ENCODE measurements at places on chromosomes 11 and 22.
A peak's percentile ranks its signal among the peaks of the same experiment; 100 is the strongest.

- H3K4me1 ChIP-seq, result peaks cover 4% of the 10 kb centered on the region
- no peak overlapping the region for H3K27ac ChIP-seq
- no peak overlapping the region for H3K4me3 ChIP-seq
- H3K36me3 ChIP-seq, result no peaks in the 10 kb centered on the region
These were observed 217.3 kb upstream of the ARHGAP42 start for GRCh38 chr11:100469835-100470234.

DNA sequence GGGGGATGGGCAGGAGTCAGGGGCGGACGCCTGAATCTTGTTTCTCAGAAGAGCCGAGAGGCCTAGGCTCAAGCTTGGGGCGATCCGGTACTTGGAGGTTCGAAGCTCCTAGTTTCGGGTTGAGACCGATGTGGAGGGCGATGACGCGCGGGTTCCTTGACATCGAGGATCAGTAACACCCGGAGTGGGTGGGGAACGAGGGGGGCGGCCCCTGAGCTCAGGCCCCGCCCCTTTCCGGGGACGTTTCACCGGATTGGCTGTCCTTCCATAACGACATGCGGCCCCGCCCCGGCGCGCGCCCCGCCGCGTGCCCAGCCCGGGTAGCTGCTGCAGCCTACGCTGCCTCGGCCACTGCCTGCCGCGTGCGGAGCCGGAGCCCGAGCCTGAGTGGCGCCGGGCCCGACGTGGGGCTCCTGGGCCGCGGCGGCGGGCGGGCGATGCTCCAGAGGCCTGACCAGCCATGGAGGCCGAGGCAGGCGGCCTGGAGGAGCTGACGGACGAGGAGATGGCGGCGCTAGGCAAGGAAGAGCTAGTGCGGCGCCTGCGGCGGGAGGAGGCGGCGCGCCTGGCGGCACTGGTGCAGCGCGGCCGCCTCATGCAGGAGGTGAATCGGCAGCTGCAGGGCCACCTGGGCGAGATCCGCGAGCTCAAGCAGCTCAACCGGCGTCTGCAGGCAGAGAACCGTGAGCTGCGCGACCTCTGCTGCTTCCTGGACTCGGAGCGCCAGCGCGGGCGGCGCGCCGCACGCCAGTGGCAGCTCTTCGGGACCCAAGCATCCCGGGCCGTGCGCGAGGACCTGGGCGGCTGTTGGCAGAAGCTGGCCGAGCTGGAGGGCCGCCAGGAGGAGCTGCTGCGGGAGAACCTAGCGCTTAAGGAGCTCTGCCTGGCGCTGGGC, at the start of gene CCDC85B:
Gene CCDC85B, plus strand, starts transcription at position 350 of the 895 bp plus-strand sequence. Its CDS starts 111 bp downstream, at position 461.
- peaks cover 3% of the 10 kb centered on the region for H3K36me3 ChIP-seq
- no peaks in the 10 kb centered on the region for H3K27me3 ChIP-seq
- DNase-seq, result peak; percentile 98
- H3K27ac ChIP-seq, result peak within 1 kb of the TSS; percentile 87
- H3K4me1 ChIP-seq, result peaks cover 48% of the 10 kb centered on the region
- peak within 1 kb of the TSS; percentile 88 for H3K4me3 ChIP-seq

- no peak overlapping the region for H3K4me3 ChIP-seq
- no peak for DNase-seq
- no peaks in the 10 kb centered on the region for H3K36me3 ChIP-seq
- H3K27me3 ChIP-seq, result peaks cover 5% of the 10 kb centered on the region
- no peak overlapping the region for H3K27ac ChIP-seq
These were observed 153.4 kb downstream of the CCDC34 start for GRCh38 chr11:27209562-27210005.

- no peak overlapping the region for H3K27ac ChIP-seq
- H3K27me3 ChIP-seq, result peaks cover 5% of the 10 kb centered on the region
- H3K36me3 ChIP-seq, result no peaks in the 10 kb centered on the region
- DNase-seq, result no peak
These were observed 15.2 kb upstream of the RBM4B start for GRCh38 chr11:66692871-66693331.

DNA sequence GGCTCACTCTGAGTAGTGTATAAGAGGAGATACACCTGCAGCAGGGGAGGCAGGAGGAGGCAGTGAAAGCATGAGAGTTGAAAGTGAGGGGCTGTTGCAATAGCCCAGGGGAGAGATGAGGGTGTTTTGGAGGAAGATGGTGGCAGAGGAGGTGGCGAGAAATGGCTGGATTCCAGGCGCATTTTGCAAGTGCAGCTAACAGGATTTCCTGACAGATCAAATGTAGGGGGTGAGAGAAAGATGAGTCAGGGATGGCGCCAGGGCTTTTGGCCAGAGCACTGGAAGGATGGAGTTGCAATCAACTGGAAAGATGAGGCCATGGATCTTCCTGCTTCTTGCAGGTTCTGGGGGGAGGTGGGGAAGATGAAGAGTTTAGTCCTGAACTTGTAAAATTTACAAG, 16.8 kb upstream of the TSPAN18 start:
- H3K27me3 ChIP-seq, result peaks cover 22% of the 10 kb centered on the region
- no peak for DNase-seq
- peaks cover 4% of the 10 kb centered on the region for H3K36me3 ChIP-seq
- H3K4me1 ChIP-seq, result no peaks in the 10 kb centered on the region
- H3K4me3 ChIP-seq, result no peak overlapping the region

Data from memory B cell (primary cell).